NCI-H774 (cell line): ENCODE measurements at places on chromosomes 1 and 21.

- peak; percentile 87 for DNase-seq
Measured at GRCh38 chr1:36083635-36084496, at the start of gene TEKT2. TEKT2 (plus strand) TSS chr1:36084094; CDS start chr1:36084922, 828 bp downstream.

DNA sequence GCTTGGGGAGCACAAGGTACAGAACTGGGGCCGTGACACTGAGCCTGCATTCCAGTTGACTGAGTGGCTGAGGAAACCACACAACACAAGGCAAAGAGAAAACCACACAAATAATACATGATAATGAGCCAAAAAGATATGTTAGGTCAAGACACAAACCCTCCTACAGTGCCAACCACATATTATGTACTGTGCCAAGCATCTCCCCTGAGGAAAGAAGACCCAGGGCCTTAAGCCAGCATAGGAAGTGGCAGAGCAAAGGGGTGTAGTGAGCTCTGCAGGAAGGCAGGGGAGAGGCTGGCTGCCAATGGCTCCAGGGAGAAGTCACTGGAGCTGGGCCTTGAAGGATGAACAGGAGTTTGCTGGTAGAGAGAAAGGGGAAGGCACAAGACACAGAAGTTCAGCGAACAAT is 28.2 kb downstream of the CTNNBIP1 start:
- no peak for DNase-seq

DNA sequence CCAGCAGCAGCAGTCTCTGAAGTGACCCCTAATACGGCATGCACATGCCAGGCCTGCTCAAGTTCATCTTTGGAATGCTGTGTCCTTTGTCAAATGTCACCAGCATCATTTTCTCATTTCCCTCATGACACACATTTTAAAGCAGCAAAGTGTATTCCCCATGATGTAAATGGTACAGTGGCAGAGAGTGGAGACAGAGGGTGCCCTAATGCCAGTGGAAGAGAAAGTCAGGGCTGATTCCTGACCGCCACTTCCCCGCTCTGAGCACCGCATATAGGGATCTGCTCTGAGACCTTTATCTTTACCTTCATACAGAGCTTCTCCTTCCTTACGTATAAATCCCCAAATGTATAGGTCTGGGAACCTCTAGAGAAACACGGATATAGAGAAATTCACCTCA is 222.3 kb upstream of the SGIP1 start:
- no peak for DNase-seq

- no peak for DNase-seq
Measured at GRCh38 chr1:167210966-167211674, 9.6 kb upstream of the POU2F1 start.

DNA sequence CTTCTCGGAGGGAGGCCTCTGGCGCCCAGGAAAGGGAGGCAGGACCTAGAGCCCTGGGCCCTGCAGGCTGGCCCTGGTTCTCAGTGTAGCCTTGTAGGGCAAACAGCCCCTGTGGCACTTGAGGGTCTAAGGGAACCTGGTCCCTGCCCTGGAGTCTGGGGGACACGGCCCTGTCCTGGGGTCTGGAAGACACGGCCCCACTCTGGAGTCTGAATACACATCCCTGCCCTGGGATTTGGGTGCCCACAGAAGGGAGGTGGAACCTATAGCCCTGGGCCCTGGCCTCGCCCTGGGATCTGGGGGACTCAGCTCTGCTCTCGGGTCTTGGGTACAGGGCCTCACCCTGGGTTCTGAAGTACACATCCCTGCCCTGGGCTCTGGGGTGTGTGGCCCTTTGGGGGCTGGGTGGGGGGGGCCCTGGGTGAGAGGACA is 97.9 kb downstream of the OBSCN start:
- no peak for DNase-seq

DNA sequence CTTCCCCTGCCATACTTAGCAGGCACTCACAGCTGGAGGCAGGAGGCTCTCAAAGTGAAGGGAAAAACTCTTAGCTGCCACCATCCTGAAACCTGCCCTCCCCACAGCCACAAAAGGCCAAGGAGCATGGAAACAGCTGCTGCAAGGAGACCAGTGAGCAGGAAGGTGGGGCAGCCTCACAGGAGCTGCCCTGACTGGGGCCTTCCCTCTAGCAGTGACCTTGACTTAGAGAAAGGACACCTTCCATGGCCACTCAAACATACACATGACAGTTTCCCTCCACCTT is 126.3 kb downstream of the HIVEP3 start:
- DNase-seq: no peak

- no peak for DNase-seq
Measured at GRCh38 chr1:202663131-202663530, 47.1 kb downstream of the SYT2 start.

GRCh38 chr1:192108161-192108560 is 50.1 kb upstream of the RGS18 start:
- no peak for DNase-seq

GRCh38 chr1:157115429-157115838 is 15.8 kb upstream of the ETV3L start:
- DNase-seq: no peak

DNA sequence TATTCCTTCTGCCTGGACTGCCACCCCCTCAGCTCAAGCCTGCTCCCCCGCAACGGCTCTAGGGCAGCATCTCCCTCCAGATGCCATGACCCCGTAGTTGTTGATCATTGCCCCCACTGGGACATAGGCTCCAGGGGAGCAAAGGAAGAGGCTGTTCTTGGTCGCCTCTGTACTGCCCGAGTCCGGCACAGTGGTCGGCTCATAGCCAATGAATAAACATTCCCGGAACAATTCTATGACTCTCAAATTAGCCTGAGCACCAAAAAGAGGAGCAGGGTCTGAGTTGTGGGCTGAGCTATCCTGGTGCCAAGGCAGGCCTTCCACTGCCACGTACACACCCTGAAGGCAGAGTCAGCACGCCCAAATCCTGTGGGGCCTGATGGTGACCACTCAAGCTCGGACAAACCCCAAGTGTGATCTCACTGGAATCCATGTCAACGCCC is 33.1 kb downstream of the CAPZB start:
- no peak for DNase-seq

DNA sequence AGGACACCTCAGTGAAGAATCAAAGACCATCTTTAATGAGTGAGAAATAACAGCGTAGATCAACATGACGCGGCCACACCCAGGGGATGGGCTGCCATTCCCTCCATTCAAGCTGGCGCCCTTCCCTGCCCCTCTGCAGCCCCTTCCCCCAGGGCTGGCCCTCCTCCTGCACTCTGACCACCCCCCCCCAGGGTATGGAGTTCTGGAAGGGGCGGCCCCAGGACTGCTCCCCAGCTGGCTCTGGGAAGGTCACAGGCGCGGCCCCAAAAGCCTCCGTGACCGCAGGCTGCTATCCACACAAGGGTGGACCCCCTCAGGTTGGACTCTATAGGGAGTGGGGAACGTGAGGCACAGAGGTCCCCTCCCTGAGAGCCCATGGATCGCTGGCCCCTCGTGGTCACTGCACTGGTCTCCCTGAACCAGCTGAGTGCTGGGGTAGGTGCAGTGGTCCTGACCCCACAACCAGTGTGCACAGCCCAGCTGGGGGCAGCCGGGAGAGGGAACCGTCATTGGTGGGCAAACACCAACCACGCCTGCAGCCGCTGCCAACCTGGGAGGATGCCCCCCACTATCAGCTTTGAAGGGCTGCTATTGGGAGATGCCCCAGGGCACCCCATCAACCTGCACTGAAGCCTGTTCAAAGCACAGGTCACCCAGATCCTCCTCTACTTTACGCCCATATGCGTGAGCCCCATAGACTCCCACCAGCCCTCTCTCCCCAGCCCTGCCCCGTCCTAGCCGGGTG is 16.1 kb upstream of the GPR153 start:
- DNase-seq: no peak

GRCh38 chr1:37394574-37395464 is 79.6 kb upstream of the ZC3H12A start:
- no peak for DNase-seq

- DNase-seq: no peak
Measured at GRCh38 chr1:213457186-213457585, 406.1 kb downstream of the RPS6KC1 start.

GRCh38 chr1:227951624-227952373 is 4.1 kb upstream of the WNT9A start:
- DNase-seq: no peak

GRCh38 chr1:215865060-215865459 is 298.0 kb downstream of the KCTD3 start:
- no peak for DNase-seq

DNA sequence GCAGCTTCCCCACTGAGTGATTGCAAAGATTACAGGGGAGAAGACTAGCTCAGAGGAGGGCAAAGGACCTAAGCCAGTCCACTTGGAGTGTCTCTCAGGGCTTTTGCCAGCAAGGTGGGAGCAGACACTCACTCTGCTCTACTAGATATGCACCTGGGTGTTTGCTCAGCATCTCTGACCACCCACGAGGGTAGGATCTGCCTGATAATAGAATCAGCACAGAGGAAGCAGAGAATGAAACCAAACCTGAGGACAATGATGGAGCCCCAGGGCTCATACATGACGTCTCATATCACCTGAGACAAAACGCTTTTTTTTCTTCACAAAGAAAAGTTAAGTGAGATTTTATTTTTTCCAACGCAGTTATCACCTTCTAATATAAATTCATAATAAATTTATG is 79.4 kb downstream of the RRAGC start:
- DNase-seq: no peak

- no peak for DNase-seq
Measured at GRCh38 chr1:44408212-44408582, 3.1 kb downstream of the RNF220 start.

- DNase-seq: no peak
Measured at GRCh38 chr1:94674876-94675275, 133.3 kb upstream of the F3 start.

GRCh38 chr1:118866330-118866729 is 121.8 kb downstream of the TBX15 start:
- DNase-seq: no peak

- DNase-seq: no peak
Measured at GRCh38 chr21:37028570-37028969, 22.1 kb downstream of the RIPPLY3 start.

DNA sequence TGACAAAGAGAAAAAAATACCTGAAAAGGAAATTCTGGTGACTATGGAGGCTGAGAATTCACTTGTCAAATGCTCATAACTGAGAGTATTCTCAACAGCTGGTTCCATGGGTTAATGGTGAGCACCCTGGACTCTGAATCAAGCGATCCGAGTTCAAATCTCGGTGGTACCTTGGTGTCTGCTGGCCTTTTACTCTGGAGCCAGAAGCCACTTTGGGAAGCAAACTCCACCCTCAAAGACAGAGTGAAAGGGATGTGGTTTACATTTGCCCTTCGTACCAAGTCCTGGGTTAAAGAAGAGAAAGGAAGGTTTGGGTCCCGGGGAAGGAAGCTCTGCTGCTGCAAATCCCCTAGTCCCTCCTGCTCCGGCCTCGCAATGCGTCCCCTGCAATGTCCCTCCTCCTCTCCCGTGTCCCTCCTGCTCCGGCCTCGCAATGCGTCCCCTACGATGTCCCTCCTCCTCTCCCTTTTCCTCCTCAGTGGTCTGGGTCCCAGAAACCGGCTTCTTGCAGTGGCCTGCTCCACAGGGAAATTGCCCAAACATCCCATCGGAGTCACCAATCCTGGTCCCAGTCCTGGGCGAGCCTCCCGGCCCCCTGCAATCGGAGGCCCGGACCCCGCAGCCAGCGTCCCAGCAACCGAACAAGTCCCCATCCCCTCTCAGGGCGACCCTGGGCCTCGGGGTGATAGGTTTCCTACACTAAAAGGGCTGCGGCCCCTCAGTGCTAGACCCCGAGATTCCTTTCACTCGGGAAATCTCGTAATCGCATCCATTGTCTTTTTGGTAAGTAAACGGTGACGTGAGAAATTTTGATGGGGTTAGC is 129.4 kb downstream of the PPIAL4G start:
- DNase-seq: peak; percentile 48

DNA sequence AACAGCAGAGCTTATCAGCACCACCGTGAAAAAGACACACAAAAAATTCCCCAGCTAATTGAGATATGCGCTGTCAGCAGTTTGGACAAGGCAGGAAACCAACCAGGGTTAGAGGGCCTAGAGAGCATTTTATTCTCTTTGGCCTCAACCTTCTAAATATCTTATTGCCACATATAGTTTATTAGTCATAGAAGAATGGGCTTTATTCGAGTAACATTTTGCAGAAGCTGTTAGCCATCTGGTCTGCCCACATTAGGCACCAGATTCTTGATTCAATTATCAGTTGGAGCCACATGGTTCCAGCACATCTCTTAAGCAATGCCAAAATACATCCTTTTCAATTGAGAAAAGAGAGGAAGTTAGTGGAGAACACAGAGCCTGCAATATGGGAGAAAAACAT is 109.9 kb upstream of the CXADR start:
- DNase-seq: no peak

DNA sequence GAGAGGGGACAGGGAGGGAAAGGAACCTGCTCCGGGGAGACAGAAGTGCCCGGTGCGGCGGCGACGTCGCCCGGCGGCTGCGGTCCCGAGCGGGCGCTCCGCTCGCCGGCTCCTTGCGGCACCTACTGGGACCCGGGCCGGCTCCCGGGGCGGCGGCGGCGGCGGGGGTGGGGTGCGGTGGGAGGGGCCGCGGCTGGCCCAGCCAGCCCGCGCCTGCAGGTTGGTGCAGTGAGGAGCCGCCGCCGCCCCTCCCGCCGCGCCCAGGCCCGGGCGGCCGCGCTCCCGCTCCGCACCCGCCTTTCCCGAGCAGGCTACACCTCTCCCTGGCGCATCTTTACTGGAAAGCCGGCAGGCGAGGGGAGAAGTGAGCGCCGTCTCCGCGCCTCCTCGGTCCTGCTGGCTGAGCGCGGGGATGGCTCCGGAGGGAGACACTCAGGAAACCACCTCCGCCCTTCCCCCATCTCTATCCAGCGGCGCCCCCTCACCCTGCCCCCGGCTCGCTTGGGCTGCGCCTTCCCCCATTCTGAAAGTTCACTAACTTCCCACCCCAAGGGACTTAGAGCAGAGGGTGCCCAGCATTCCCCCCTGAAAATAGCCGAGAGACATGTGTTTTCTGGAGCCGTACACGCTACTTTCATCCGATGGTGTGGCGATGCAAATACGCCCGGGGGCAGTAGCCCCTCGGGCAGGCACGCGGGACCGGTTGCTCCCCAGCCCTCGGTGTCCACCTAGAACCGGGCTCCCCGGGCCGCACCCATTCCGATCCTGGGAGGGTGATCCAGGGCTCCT is at the start of gene PLD5:
PLD5 (minus strand) TSS at position 127 of the 789 bp plus-strand sequence.
- DNase-seq: peak; percentile 68

GRCh38 chr21:28971171-28971570 is 21.5 kb downstream of the LTN1 start:
- no peak for DNase-seq
